Progenitor cell of endocrine pancreas (in vitro differentiated cells): ENCODE measurements at places on chromosomes 7 and 10. TPM values are rescaled to one million over a fixed set of nuclear protein-coding genes. Genes with fewer than 3 reads are reported as not detected.

- no peaks in the 10 kb centered on the region for H3K36me3 ChIP-seq
- peaks cover 18% of the 10 kb centered on the region for H3K4me1 ChIP-seq
- H3K27me3 ChIP-seq, result no peaks in the 10 kb centered on the region
- H3K27ac ChIP-seq, result no peak overlapping the region
- no peak for DNase-seq
These were observed 97.4 kb downstream of the KLF6 start for GRCh38 chr10:3687510-3688081.

DNA sequence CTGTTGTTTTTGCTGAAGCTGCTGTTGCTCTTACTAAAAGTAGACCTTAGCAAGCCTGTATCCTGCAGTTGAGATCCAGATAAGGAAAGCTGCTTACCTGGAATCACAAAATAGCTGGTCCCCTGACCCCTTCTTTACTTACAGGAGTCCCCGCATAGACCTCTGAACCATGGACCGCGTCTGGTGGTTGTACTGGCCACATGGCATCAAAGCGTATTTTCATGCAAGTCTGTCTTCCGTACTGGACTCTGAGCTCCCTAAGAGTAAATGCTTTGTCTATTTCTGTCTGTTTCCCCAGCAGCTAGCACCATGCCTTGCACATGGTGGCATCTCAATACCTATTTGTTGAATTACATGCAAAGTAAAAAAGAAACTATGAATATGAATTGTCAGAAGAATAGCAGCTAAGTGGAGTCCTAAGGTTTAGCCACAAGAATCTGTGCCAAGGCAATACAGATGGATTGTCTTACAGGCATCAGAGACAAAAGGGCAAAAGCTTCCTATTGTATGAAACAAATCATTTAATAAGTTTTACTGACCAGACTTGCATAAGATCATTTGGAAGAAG is 159.2 kb downstream of the PAXIP1 start:
- no peak overlapping the region for H3K27ac ChIP-seq
- no peak overlapping the region for H3K4me3 ChIP-seq
- DNase-seq, result no peak
- peaks cover 23% of the 10 kb centered on the region for H3K4me1 ChIP-seq
- no peaks in the 10 kb centered on the region for H3K36me3 ChIP-seq

Gene OPN1SW
- not detected in 2 replicates for total RNA-seq

- H3K27me3 ChIP-seq, result peaks cover 10% of the 10 kb centered on the region
- H3K4me1 ChIP-seq, result no peaks in the 10 kb centered on the region
- H3K36me3 ChIP-seq, result no peaks in the 10 kb centered on the region
- H3K27ac ChIP-seq, result no peak overlapping the region
- DNase-seq, result no peak
- H3K4me3 ChIP-seq, result no peak overlapping the region
These were observed 427.2 kb upstream of the KLF6 start for GRCh38 chr10:4212111-4212630.

- no peaks in the 10 kb centered on the region for H3K27me3 ChIP-seq
- H3K4me3 ChIP-seq, result no peak overlapping the region
- H3K27ac ChIP-seq, result no peak overlapping the region
- no peaks in the 10 kb centered on the region for H3K36me3 ChIP-seq
- DNase-seq, result no peak
- no peaks in the 10 kb centered on the region for H3K4me1 ChIP-seq
These were observed 772.1 kb downstream of the CCSER2 start for GRCh38 chr10:85100495-85100894.

GRCh38 chr7:89073776-89074175 is 278.2 kb upstream of the TEX47 start:
- H3K27me3 ChIP-seq, result no peaks in the 10 kb centered on the region
- no peaks in the 10 kb centered on the region for H3K36me3 ChIP-seq
- H3K4me1 ChIP-seq, result no peaks in the 10 kb centered on the region
- H3K27ac ChIP-seq, result no peak overlapping the region
- DNase-seq, result no peak
- no peak overlapping the region for H3K4me3 ChIP-seq

Gene WNT8B
- 2.8 and 3.1 TPM in 2 replicates for total RNA-seq

Gene AIFM2
- total RNA-seq, result 10.7 and 10.9 TPM in 2 replicates

Gene MKX
- 0.31 and 0.67 TPM in 2 replicates for total RNA-seq

- H3K4me3 ChIP-seq, result no peak overlapping the region
- DNase-seq, result no peak
- peaks cover 5% of the 10 kb centered on the region for H3K4me1 ChIP-seq
- peaks cover 26% of the 10 kb centered on the region for H3K27me3 ChIP-seq
These were observed 57.7 kb downstream of the PYROXD2 start for GRCh38 chr10:98357194-98357822.

GRCh38 chr7:129875745-129876411 is 76.9 kb downstream of the UBE2H start:
- peaks cover 10% of the 10 kb centered on the region for H3K4me1 ChIP-seq
- no peaks in the 10 kb centered on the region for H3K27me3 ChIP-seq
- peaks cover 29% of the 10 kb centered on the region for H3K36me3 ChIP-seq
- H3K27ac ChIP-seq, result peak overlapping the region; percentile 30

GRCh38 chr10:94223702-94224370 is 138.9 kb downstream of the NOC3L start:
- no peaks in the 10 kb centered on the region for H3K36me3 ChIP-seq
- peaks cover 4% of the 10 kb centered on the region for H3K4me1 ChIP-seq
- no peak overlapping the region for H3K27ac ChIP-seq
- H3K4me3 ChIP-seq, result no peak overlapping the region
- H3K27me3 ChIP-seq, result no peaks in the 10 kb centered on the region

GRCh38 chr7:90677486-90678404 is 81.6 kb downstream of the CDK14 start:
- no peak overlapping the region for H3K4me3 ChIP-seq
- peak overlapping the region; percentile 79 for H3K27ac ChIP-seq
- peaks cover 2% of the 10 kb centered on the region for H3K36me3 ChIP-seq
- no peak for DNase-seq
- no peaks in the 10 kb centered on the region for H3K27me3 ChIP-seq

Gene PPP1R3A
- total RNA-seq, result not detected in 2 replicates

- peaks cover 23% of the 10 kb centered on the region for H3K4me1 ChIP-seq
- H3K27me3 ChIP-seq, result no peaks in the 10 kb centered on the region
- no peak for DNase-seq
- H3K36me3 ChIP-seq, result peaks cover 9% of the 10 kb centered on the region
- H3K27ac ChIP-seq, result no peak overlapping the region
- no peak overlapping the region for H3K4me3 ChIP-seq
These were observed 30.1 kb downstream of the RBM33 start for GRCh38 chr7:155674556-155674955.

- H3K27me3 ChIP-seq, result no peaks in the 10 kb centered on the region
- no peak overlapping the region for H3K27ac ChIP-seq
- H3K36me3 ChIP-seq, result peaks cover 4% of the 10 kb centered on the region
- no peaks in the 10 kb centered on the region for H3K4me1 ChIP-seq
These were observed 8.0 kb downstream of the RSU1 start for GRCh38 chr10:16809074-16809718.
